ENCODE measurements at places on chromosomes 5 and 9. TPM values are rescaled to one million over a fixed set of nuclear protein-coding genes. Genes with fewer than 3 reads are reported as not detected.

Gene GRPEL2
- 17.8 TPM for total RNA-seq

Gene CYSRT1
- total RNA-seq = 0.18 TPM

Gene WNT8A
- total RNA-seq = not detected

Gene RNF183
- total RNA-seq = not detected

Gene TMEM252
- not detected for total RNA-seq

Gene CCL21
- total RNA-seq = not detected

Gene GPR151
- total RNA-seq = not detected

Gene OBP2B
- not detected for total RNA-seq

Gene ZBTB26
- 2.4 TPM for total RNA-seq

Gene PCDHB14
- 0.85 TPM for total RNA-seq

Gene NUTM2G
- not detected for total RNA-seq

Gene C9orf43
- total RNA-seq = 0.18 TPM

Gene SLC6A7
- total RNA-seq = not detected
